Non-pigmented ciliary epithelial cell (primary cell): ENCODE measurements at places on chromosomes 2 and 18.

DNA sequence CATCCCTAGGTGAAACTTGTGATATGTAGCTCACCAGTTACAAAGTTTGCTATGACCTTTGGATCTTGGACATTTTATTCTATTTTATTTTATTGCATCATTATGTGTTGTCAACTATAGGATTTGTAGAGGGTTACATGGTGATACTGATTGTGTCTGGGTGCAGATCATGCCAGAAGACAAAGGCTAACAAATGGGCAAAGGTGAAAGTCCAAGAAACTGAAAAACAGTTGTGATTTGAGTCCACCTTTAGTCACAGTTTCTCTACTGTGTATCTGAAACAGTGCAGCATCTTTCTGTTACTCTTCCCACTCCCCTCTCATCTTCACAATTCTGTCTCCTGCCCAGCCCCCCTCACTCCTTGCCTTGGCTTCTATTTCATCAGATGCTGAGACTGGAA, 111.9 kb upstream of the LYPD6 start:
- DNase-seq, result no peak

GRCh38 chr18:47062471-47062870, 27.1 kb upstream of the ELOA2 start:
- no peak for DNase-seq

GRCh38 chr18:63099848-63100629, 219.5 kb downstream of the BCL2 start:
- no peak for DNase-seq

DNA sequence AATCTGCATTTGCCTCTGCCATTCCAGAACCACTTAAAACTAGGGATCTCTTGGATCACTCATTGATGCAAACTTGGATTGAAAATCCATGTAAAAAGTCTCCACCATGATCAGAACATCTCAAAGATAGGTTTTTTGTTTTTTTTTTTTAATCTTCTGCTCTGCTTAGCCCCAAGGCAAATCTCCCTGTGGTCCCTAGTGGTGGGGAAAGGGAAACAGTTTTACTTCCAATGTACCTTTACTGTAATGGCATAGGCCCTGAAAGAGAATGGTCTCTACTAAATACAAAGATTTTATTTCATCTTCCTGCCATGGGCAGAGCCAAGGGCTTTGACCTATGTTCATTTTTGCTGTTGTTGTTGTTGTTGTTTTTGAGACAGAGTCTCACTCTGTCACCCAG, 78.4 kb downstream of the KANSL1L start:
- DNase-seq, result no peak

DNA sequence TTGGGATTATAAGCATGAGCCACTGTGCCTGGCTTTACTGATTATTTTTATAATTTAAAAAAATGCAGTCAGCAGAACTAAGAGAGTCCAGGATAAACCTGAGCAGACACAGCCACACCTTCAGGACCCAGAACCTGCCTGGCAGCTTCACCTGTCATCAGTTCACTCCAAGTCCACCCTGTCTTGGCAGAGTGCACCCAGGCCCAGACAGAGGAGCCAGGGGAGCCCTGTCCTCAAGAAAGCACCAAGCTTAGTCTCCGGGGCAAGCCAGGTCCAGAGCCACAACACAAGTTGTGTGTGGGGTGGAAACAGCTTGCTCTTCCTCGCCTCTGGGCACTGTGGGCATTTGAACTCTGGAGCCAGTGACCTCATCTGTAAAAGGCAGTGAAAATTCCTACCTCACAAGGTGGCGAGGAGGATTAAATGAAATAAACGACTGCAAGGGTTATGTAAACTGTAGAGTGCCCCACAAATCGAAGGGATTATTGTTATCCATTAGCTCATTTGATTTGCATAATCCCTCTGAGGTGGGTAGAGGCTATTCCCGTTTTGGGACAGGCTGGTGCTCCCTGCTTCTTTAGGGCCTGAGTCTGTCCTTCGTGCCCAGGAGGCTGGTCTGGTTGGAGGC, 24.7 kb downstream of the MYCN start:
- DNase-seq, result no peak

DNA sequence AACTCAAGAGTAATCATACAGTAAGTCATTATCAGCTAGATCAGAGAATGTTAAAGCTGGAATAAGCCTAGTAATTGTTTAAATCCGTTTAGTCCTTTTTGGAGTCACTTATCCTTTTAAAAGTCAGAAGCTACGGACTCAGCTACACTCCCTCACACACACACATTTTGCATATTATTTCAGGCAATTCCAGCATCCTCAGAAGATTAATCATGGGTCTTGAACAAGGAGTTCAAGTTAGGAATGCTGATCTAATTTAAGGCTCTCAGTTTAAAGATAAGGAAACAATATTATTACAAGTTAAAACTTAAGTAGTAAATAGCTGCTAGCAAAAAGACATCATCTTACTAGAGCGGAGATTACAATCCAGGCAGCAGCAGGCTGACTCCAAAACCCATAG, 74.3 kb downstream of the GTF3C3 start:
- DNase-seq, result no peak

DNA sequence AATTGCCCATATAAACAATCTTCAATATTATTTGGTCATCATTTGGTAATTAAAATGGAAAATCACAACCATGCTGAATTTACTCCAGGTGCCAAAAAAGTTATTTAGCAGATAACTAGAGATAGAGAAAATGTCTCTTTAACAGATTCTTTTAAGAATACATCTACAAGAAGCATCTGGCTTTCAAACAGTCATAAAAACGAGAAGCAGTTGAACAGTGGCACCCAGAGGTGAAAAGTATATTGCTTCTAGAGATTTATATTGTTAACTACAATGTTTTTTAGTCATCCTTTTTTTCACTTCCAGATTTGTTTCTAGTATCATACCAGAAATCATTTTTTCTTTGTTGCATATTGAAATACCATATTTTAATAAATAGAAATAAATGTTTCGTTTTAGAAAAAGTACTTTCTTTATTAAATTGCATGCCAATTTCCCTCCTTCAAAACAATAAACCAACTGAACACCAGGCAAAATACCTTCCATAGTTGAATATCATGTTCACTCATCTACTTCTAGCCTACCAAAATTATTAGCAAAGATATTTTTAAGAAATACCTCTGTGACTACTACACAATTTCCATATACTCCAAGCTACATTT, 65.4 kb upstream of the HNRNPA3 start:
- DNase-seq, result peak; percentile 24

DNA sequence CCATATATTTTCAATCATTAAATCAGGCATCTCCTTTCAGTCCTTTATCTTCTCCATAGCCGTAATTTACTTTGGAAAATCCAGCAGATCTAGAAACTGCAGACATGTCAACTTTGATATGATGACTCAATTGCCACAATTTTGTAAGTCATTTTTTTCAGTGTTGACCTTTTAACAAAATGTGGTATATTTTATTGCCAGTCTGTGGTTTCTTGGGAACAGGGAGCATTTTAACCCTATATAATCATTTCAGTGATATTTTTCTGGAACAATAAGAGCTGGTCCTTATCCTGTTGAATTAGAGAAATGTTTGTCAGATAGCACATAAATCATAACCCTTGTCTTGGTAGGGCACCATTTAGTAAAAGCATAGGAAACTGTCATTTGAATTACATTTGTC, 90.9 kb upstream of the UBXN4 start:
- no peak for DNase-seq

DNA sequence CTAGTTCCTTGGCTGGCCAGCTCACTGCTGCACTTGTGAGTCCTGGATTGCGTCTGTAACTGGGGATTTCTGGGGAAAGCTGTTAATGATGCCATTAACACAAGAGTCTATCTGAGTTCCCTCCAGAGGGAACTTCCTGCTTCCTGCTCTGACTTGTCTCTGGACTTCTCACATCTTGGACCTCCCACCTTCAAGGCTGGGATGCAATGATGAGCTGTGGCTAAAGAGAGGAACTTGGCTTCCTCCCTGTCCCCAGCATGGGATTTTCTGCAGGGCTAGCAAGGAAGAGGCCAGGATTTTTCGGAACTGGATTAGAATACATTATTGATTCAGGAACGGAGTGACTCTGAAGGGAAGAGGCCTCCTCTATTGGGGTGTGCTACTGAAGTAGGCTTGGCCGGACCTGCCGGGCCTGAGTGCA, 155.5 kb downstream of the CLIP4 start:
- no peak for DNase-seq

DNA sequence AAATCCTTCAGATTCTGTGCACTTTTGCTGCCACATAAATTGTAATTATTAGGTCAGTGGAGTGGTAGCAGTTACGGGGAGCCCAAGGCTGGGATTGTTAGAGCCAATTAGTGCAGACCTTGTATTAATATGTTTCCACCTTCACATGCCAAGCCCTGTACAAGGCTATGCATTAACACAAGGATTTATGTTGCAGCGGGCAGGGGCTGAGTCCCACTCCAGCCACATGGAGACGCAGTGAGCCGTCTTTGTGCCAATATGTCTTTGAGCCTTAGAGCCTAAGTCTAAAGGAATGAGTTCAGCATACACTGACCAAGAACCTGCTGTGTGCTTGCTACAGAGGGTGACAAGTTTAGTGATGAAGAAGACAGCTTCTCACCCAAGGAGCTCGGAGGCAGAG, 238.2 kb downstream of the TSN start:
- DNase-seq, result no peak

DNA sequence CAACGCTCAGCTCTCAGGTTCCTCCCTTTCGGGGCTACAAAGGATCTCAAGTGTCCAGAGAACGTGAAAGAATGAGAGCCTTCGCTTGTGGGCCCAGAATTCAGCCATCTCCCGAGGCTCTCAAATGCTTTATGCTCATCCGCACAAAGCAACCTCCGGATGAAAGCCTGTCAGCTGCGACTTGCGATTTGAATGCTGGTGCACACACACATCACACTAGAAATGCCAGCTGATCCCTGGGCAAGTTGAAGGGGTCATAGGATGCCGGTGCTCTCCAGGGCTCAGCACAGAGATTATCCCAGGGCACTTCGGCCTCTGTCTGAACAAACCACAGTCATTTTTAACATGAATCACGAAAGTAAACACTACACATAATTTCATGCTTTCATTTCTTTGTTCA, 141.8 kb upstream of the MYT1L start:
- no peak for DNase-seq

DNA sequence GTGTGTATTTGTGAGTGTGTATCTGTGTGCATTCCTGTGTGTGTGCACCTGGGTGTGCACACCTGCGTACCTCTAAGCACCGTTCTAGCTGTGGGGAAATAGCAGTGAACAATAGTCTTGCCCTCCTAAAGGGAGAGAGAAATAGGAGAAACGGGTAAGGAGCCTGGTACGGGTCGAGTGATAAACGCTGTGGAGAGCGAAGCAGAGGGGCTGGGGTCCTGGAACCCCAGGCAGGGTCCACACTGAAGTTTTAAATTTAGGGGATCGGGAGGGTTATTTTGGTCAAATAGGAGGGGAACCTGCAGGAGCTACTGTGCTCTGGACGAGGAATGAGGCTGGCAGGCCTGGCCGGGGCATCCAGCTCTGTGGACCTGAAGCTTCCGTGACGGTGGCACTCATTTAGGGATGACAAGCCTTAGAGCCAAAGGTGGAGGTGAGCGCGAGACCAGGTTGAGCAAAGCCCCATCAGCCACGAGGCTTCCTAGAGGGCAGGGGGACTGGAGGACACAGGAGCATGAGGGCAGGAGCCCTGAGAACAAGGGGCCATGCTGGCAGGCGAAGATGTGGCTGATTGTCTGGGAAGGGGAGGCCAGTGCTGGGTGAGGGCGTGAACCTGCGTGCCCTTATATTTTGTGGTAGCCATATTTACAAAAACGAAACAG, 188.0 kb downstream of the RTP5 start:
- DNase-seq, result no peak

DNA sequence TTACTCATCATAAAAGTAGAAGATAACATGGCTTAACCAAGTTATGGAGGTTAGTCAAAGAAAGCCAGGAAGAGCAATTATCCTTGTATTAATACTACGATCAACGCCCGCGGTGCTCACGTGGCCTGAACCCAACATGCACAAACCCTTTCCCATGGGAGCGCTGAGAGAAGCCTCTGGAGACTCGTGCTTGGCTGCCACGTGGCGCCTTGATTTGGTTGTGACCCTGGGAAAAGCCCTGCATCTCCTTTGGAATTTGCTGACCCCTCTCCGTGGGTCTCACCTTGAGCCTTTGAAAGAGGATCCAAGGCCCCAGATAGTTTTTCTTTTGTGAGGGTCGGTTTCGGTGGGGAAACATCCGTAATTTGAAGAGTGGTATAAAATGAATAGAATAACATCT, 255.6 kb downstream of the DCDC2C start:
- no peak for DNase-seq

DNA sequence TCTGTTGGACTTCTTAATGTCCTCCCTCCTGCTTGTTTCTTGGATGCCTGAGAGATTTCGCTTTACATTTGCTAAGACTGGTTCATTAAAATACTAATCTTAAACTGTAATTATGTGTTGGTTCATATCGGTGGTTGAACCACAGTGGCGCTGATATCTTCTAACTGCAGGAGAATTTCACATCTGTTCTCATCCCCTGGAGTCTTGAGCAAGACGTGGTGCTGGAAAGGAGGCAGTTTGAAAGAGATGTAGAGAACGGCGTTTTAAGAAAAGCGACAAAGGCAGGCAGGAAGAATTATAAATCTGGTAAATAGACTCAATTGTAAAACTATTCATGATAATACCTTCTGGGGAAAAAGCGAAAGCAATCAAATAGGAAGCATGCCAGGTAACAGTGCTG, 79.5 kb downstream of the NXPH2 start:
- no peak for DNase-seq

GRCh38 chr2:206481056-206481455, 37.7 kb downstream of the ADAM23 start:
- no peak for DNase-seq

GRCh38 chr2:239607517-239608191, 206.8 kb upstream of the HDAC4 start:
- DNase-seq, result no peak

DNA sequence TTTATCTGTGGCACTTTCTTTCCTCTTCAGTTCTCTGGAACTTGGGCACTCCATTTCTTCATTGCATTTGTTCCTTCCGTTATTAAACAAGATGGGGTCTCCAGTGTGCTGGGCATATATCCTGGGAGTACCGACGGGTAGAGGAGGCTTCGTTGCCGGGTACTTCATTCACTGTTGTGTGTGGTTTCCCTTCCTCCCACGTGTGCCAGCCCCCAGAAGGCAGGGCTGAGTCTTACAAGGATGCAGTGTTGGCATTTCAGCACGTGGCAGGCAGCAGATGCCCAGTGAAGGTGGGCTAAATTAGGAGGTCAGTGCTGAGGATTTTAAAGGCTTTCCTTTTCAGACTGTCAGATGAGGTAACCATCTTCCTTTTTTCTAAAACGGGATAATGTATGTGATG, 58.6 kb downstream of the MGAT5 start:
- no peak for DNase-seq

GRCh38 chr2:176457481-176457880, 188.2 kb downstream of the MTX2 start:
- DNase-seq, result no peak

GRCh38 chr2:12325806-12326205, 390.9 kb upstream of the TRIB2 start:
- peak; percentile 47 for DNase-seq

GRCh38 chr2:127128445-127128904, 21.5 kb upstream of the BIN1 start:
- no peak for DNase-seq

GRCh38 chr2:230722207-230722885, 9.7 kb downstream of the CAB39 start:
- no peak for DNase-seq

- DNase-seq, result no peak
Observed at GRCh38 chr2:215930505-215931253, 82.7 kb downstream of the MREG start.

- no peak for DNase-seq
Observed at GRCh38 chr18:53795610-53796009, 428.9 kb downstream of the MBD2 start.

GRCh38 chr2:75698918-75699317, 11.8 kb downstream of the GCFC2 start:
- no peak for DNase-seq

GRCh38 chr2:211401328-211401727, 844.9 kb downstream of the CPS1 start:
- DNase-seq, result no peak
